ENCODE measurements at places on chromosomes 11 and 22.

- DNase-seq: no peak
Measured at GRCh38 chr11:122393209-122393860, 262.2 kb upstream of the UBASH3B start.

- DNase-seq: no peak
Measured at GRCh38 chr11:77654770-77655434, 17.3 kb upstream of the CLNS1A start.

- DNase-seq: no peak
Measured at GRCh38 chr11:4626207-4627099, 10.8 kb upstream of the OR51D1 start.

DNA sequence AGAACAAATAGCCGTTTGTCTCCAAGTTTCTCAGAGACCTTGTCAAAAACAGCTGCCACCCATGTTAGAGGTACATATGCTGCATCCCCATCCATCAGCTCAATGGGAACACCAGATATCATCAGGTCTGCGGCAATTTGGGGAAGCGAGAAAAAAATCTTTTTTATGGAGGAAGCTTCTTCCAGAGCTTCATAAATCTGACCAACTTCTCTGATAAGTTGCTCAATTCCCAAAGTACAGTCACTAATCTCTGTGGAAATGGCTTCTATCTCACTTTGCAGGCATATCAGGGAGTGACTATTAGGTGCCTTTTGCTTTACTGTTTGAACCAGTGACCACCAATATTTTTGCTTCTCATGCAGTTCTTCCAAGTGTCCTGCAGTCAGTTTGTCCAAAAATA lies 34.3 kb upstream of the MRPL17 start:
- no peak for DNase-seq
